Vagina (tissue), 2 donors: ENCODE measurements at places on chromosomes 7 and 10.

DNA sequence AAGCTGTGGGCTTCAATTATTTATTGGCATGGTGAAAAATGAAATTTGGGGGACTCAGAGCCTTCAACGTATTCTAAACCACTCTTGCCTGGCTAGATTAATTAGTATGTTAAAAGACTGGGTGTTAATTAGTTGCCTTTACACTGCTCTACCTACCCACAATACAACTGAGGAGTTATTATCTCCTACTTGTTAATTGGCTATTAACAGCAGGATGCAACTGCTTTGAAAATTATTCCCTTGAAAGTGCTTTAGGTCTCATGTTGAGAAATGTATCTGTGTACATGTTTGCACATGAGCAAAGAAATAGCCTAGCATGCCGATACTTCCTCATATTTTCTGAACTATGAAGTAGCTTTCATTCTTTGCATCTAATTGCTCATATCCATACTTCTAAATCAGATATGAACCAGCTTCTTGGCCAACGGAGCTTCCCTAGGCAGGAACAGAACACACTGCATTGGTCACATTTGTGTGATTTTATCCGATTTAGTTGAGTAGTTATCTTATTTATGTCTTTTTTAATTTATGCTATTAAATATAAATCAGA lies 155.8 kb downstream of the GPAM start:
- no peak overlapping the region for H3K27ac ChIP-seq
- H3K4me3 ChIP-seq: no peak overlapping the region
- no peaks in the 10 kb centered on the region for H3K36me3 ChIP-seq
- H3K4me1 ChIP-seq: no peaks in the 10 kb centered on the region
- H3K27me3 ChIP-seq: no peaks in the 10 kb centered on the region
- no peak for DNase-seq

- no peak for DNase-seq
- H3K27me3 ChIP-seq: no peaks in the 10 kb centered on the region
Observed at GRCh38 chr7:36128448-36129047, 24.5 kb upstream of the EEPD1 start.

DNA sequence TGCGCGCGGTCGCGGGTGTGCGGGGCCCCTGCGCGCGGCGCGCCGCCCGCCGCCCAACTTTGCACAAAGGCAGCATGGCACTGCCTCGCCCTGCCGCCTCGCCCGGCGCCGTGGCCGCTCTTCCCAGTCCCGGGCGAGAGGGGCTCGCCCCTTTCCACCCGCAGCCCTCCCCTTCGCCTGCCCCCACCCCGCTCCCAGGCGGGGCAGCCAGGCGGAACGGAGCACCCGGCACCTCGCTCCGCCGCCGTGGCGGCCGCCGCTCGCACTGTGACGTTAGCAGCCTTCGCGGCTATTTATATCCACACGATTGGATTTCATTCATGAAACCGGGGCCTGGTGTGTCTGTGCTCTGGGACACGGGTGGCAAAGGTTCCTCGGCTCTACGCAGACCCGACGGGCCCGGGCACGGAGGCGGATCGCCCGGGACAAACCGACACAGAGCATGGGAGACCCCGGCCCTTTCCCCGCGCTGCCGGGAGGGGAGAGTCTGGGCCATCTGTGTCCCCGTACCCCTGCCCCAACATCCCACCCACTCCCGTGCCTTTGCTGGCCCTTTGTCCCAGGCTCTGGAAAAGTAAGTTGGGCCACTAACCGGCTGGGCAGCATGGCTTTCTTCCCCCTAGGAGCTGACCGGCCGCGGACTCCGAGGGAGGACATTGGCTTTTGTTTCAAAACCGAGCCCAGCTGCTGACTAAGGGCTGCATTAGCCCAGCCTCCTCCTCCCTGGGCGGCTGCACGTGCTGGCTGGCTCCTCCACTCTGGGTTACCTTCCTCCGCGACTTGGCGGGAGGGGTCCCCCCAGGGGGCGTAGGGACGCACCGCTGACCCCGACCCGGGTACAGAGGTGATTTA lies at the start of gene RHOBTB1:
Gene RHOBTB1, minus strand, starts transcription at position 128 of the 852 bp plus-strand sequence. CDS start 32,643 bp downstream, outside the sequence.
- H3K27me3 ChIP-seq: no peaks in the 10 kb centered on the region
- H3K4me3 ChIP-seq: peak within 1 kb of the TSS; percentile 79
- peaks cover 13% of the 10 kb centered on the region for H3K4me1 ChIP-seq
- H3K36me3 ChIP-seq: no peaks in the 10 kb centered on the region
- peak; percentile 91 for DNase-seq

GRCh38 chr7:32001948-32002347 lies 68.3 kb downstream of the PDE1C start:
- no peak overlapping the region for H3K27ac ChIP-seq
- H3K4me3 ChIP-seq: no peak overlapping the region
- H3K4me1 ChIP-seq: no peaks in the 10 kb centered on the region

GRCh38 chr7:112866424-112866823 lies 76.2 kb upstream of the TMEM168 start:
- no peak overlapping the region for H3K27ac ChIP-seq
- no peaks in the 10 kb centered on the region for H3K36me3 ChIP-seq
- no peak for DNase-seq
- H3K27me3 ChIP-seq: no peaks in the 10 kb centered on the region
- peaks cover 8% of the 10 kb centered on the region for H3K4me1 ChIP-seq

DNA sequence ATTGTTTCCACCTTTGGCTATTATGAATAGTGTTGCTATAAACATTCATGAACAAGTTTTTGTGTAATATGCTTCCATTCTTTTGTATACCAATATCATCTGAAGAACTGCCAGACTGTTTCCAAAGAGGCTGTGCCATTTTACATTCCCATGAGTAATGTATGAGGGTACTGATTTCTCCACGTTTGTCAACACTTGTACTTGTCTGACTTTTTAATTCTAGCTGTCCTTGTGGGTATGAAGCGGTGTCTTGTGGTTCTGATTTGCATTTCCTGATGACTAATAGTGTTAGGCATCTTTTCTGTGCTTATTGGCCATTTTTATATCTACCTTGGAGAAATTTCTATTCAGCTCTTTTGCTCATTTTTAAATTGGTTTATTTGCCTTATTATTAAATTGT lies 52.8 kb downstream of the LSMEM1 start:
- DNase-seq: no peak
- no peaks in the 10 kb centered on the region for H3K4me1 ChIP-seq
- no peak overlapping the region for H3K4me3 ChIP-seq
- no peak overlapping the region for H3K27ac ChIP-seq
- no peaks in the 10 kb centered on the region for H3K36me3 ChIP-seq
- no peaks in the 10 kb centered on the region for H3K27me3 ChIP-seq

- H3K27me3 ChIP-seq: no peaks in the 10 kb centered on the region
- H3K4me3 ChIP-seq: no peak overlapping the region
- DNase-seq: no peak
- H3K4me1 ChIP-seq: peaks cover 7% of the 10 kb centered on the region
- H3K27ac ChIP-seq: no peak overlapping the region
Observed at GRCh38 chr10:78985973-78986818, 82.6 kb upstream of the ZMIZ1 start.

- no peak for DNase-seq
- H3K27ac ChIP-seq: no peak overlapping the region
- no peak overlapping the region for H3K4me3 ChIP-seq
Observed at GRCh38 chr10:53646525-53646924, 873.9 kb upstream of the MBL2 start.

DNA sequence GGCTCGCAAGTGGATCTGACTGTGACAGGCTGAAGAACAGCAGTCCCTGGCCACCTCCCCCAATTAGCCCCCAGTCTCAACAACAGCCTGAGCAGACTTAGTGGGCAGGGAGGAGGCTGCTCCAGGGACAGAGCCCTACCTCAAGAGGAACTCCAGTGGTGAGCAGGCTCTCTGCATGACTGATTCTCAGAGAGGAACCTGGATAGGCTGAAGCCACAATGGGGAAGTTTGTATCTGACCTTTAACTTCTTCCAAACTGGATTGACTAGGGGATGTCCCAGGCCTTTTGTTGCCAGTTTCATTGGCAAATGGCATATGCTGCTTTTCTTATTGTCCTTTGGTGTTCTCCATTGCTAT lies 93.0 kb downstream of the ARHGAP22 start:
- no peaks in the 10 kb centered on the region for H3K36me3 ChIP-seq
- H3K27me3 ChIP-seq: no peaks in the 10 kb centered on the region
- H3K4me1 ChIP-seq: no peaks in the 10 kb centered on the region
- no peak overlapping the region for H3K4me3 ChIP-seq
- H3K27ac ChIP-seq: no peak overlapping the region

- H3K4me3 ChIP-seq: no peak overlapping the region
- H3K27me3 ChIP-seq: no peaks in the 10 kb centered on the region
- H3K4me1 ChIP-seq: no peaks in the 10 kb centered on the region
- no peaks in the 10 kb centered on the region for H3K36me3 ChIP-seq
Observed at GRCh38 chr10:6659451-6659850, 79.4 kb upstream of the PRKCQ start.

GRCh38 chr10:74900297-74900696 lies 73.9 kb downstream of the KAT6B start:
- peaks cover 50% of the 10 kb centered on the region for H3K4me1 ChIP-seq
- H3K4me3 ChIP-seq: no peak overlapping the region

- H3K4me1 ChIP-seq: peaks cover 9% of the 10 kb centered on the region
- no peak overlapping the region for H3K4me3 ChIP-seq
- H3K27ac ChIP-seq: no peak overlapping the region
- H3K36me3 ChIP-seq: no peaks in the 10 kb centered on the region
- H3K27me3 ChIP-seq: no peaks in the 10 kb centered on the region
- DNase-seq: no peak
Observed at GRCh38 chr7:66202441-66202840, 2.7 kb upstream of the TPST1 start.

GRCh38 chr10:126290232-126290631 lies 98.0 kb downstream of the ADAM12 start:
- no peak for DNase-seq
- H3K27me3 ChIP-seq: no peaks in the 10 kb centered on the region
- no peaks in the 10 kb centered on the region for H3K4me1 ChIP-seq
- no peak overlapping the region for H3K27ac ChIP-seq

DNA sequence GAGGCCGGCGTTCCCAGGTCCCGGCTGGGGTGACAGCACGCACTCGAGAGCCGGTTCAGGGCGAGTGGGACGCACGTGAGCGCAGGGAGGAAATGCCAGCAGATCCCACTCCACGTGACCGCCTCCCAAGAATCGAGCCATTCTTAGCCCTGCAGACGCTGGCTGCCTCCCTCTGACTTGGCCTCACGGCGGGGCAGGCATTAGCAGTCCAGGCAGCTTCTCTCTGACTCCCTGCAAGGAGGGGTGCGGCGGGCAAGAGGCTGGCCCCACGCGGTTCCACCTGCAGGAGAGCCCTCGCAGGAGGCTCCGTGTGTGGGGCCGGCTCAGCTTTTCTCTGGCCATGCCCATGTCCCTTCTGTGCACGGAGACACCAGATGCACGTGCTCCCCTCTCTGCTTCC lies 10.1 kb downstream of the GPR146 start:
- no peak overlapping the region for H3K4me3 ChIP-seq
- H3K36me3 ChIP-seq: no peaks in the 10 kb centered on the region
- H3K4me1 ChIP-seq: peaks cover 46% of the 10 kb centered on the region

GRCh38 chr7:7408001-7408770 lies 127.5 kb downstream of the COL28A1 start:
- no peaks in the 10 kb centered on the region for H3K27me3 ChIP-seq
- no peaks in the 10 kb centered on the region for H3K4me1 ChIP-seq
- H3K4me3 ChIP-seq: no peak overlapping the region
- no peak for DNase-seq
